Mesangial cell (primary cell): ENCODE measurements at places on chromosomes 12 and 14. TPM values are rescaled to one million over a fixed set of nuclear protein-coding genes. Genes with fewer than 3 reads are reported as not detected.

RIPK3 gene
- total RNA-seq = 1.1 and 1.8 TPM in 2 replicates

NEDD1 gene
- 14.5 and 25.4 TPM in 2 replicates for total RNA-seq

SOX5 gene
- 1.8 and 6.1 TPM in 2 replicates for total RNA-seq

CCDC184 gene
- 0.25 and 0.33 TPM in 2 replicates for total RNA-seq

SMCO2 gene
- not detected in 2 replicates for total RNA-seq

KLRC1 gene
- not detected in 2 replicates for total RNA-seq

DIO2 gene
- under 0.01 and 0.25 TPM in 2 replicates for total RNA-seq

SPIC gene
- total RNA-seq = not detected in 2 replicates

IFI27 gene
- 2.3 and 3.8 TPM in 2 replicates for total RNA-seq
